CMK (cell line): ENCODE measurements at places on chromosomes 6 and 20.
A peak's percentile ranks its signal among the peaks of the same experiment; 100 is the strongest.

DNA sequence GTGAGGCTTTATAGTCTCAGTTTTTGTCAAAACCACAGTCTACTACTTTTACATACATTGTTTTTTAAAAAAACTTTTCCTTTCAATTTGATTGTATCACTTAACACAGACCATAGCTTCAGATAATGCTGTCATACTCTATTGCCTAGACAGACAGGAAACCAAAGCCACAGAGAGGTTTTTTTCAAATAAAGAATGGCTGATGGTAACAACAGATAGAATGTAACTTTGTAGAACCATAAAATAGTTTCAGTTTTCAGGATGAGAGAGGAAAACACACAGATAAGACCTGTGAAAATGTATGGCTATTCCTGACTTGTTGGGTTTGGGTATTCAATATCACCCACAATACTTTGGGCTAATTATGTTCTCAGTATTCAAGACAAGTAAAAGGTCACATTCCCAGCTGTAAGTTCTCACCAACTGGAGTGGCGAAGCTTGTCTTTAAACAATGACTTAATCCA, 94.0 kb downstream of the ADGRG6 start:
- DNase-seq = no peak

GRCh38 chr6:64489763-64490162, 854.2 kb downstream of the PHF3 start:
- DNase-seq = no peak

- DNase-seq = no peak
These were observed 8.3 kb downstream of the CCM2L start for GRCh38 chr20:32018269-32019155.

GRCh38 chr6:138289739-138290138, 71.4 kb upstream of the PBOV1 start:
- DNase-seq = no peak

DNA sequence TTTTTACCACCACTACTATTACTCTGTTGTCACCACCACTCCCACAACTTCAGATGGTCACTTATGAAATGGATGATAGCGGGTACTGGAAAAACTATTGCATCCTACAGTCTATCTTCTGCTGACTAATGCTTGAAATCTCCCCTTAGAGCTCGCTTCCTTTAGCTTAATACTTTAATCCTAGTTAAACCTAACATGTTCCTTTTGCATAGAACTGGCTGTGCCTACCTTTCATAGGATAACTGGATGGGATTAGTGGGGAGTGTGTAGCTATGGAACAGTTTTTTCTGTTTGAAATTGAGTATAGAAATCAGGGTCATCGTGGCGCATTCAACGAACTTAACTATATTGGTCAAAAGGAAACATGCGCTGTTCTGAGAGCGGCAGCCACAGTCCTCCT, 294.7 kb downstream of the FARS2 start:
- no peak for DNase-seq

GRCh38 chr6:130944486-130944885, 117.3 kb downstream of the SMLR1 start:
- no peak for DNase-seq

GRCh38 chr20:44435630-44436335, 39.9 kb upstream of the TTPAL start:
- no peak for DNase-seq

DNA sequence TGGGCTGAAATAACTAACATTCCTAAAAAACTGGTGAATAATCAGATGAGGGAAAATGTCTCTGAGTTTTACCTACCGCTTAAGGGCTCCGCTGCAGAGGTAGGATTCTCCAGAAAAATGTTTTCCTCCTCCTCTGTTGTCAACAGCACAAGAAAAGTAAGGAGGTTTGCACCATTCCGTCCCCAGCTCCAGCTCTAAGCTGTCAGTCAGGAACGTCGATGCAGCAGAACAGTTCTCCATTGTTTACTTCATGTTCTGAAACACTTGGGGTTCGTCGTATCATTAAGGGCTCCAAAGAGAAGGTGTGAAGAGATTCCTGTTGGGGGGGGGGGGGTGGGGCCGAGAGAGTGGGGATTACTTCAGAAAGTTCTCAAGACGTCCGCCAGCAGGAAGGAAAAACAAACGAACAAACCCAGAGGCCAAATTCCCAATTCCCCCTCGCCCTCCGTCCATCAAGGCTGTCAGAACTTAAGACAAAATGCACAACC, 734 bp downstream of the MMS22L start:
- no peak for DNase-seq

- DNase-seq = no peak
These were observed 128.4 kb upstream of the ESR1 start for GRCh38 chr6:151679081-151679480.

- DNase-seq = no peak
These were observed 93.8 kb downstream of the FOXA2 start for GRCh38 chr20:22490287-22491193.

DNA sequence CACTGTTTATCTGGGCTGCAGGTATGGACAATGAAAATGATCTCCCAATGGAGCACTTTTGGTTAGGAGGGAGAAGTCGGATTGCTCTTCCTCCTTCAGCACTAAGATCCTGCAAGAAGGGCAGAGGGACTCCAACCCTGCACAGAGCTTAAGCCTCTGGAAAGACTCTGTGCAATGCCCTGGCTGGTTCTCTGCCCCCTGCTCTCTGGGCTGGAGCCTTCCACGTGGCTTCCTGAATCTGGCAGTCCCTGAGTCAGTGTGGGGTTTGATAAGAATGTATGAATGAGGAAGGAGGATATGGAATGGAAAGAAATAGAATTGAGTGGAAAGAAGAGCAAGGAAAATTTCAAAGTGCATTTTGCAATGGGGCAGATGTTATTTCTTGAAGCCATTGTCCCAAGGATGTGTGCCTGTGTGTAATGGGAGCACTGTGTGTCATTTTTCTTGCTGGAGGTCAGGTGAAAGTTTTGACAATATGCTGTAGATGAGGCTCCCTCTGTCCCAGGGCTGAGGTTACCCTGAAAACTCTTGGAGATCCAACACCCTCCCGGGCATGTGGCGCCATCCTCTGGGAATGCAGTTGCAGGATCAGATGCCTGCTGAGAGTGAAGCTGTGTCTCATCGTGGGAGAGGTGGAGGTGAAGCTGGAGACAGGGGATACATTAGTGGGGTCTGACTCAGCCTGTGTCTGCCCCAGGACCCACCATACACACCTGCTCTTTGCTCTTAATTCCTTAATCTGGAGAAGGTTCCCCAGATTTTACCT, 16.3 kb upstream of the CST9L start:
- DNase-seq = no peak

DNA sequence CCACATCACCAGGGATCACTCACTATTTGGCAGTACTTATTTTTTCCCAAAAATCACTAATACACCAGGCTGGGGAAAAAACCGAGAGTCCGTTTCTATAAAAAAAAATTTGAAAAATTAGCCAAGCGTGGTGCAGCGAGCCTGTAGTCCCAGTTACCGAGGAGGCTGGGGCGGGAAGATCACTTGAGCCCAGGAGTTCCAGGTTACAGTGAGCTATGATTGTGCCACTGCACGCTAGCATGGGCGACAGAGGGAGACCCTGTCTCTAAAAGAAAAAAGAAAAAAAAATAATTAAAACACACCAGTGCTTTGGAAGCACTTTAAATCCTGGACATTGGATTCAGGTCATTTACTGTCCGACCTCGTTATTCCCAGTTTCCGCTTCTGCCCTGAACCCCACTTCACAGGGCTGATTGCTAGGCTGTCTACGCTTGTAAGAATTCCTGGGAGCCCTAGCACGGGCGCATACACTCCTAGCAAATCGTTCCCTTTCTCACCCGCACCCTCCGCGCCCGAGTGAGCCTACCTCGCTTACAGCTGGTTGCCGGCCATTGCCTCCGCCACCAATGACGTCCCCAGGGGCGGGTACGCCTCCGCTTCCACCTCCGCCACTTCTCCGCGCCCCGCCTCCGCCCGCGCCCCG, at the start of gene TPMT:
Gene TPMT, minus strand, starts transcription at position 571 of the 643 bp plus-strand sequence. CDS start 5,950 bp downstream, outside the sequence.
- DNase-seq = no peak

- DNase-seq = peak; percentile 5
These were observed 121.2 kb upstream of the LAMP5 start for GRCh38 chr20:9392892-9393857.

GRCh38 chr6:123965894-123966293, 162.2 kb downstream of the NKAIN2 start:
- no peak for DNase-seq

GRCh38 chr6:33481192-33481591, 26.8 kb downstream of the ZBTB9 start:
- no peak for DNase-seq

- no peak for DNase-seq
These were observed at the start of gene TRIM31 for GRCh38 chr6:30113003-30113759. Gene TRIM31, minus strand, starts transcription at chr6:30113090. Its CDS starts 285 bp downstream, at chr6:30112805.

GRCh38 chr6:105005451-105005850, 48.5 kb downstream of the LIN28B start:
- DNase-seq = no peak

DNA sequence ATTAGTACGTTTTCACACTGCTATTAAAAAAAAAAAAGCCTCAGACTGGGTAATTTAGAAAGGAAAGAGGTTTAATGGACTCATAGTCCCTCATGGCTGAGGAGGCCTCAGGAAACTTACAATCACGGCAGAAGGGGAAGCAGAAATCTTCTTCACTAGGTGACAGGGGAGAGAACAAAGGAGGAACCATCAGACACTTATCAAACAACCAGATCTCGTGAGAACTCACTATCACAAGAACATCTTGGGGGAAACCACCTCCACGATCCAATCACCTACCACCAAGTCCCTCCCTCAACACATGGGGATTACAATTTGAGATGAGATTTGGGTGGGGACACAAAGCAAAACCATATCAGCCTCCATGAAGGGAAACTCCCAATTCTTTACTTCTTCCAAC, 85.2 kb upstream of the MAFB start:
- DNase-seq = no peak

DNA sequence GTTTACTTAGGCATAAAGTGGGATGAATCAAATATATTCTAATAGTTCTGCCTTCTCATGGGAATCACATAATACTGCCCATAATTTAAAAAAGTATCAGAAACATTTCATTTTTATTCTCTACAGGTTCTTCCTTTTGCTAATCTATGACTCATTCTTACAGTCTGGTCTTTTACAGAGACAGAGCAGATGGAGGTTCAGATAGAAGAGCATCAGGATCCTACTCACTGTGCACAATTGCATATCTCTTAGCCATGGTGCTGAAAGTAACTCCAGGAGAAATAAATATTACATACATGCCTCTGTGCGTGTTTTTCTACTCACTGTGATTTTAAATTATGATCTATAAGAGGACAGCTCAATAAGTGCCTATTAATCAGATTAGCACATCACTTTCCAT, 16.3 kb upstream of the OR2B6 start:
- no peak for DNase-seq

GRCh38 chr6:80234401-80234800, 127.9 kb downstream of the BCKDHB start:
- DNase-seq = no peak

DNA sequence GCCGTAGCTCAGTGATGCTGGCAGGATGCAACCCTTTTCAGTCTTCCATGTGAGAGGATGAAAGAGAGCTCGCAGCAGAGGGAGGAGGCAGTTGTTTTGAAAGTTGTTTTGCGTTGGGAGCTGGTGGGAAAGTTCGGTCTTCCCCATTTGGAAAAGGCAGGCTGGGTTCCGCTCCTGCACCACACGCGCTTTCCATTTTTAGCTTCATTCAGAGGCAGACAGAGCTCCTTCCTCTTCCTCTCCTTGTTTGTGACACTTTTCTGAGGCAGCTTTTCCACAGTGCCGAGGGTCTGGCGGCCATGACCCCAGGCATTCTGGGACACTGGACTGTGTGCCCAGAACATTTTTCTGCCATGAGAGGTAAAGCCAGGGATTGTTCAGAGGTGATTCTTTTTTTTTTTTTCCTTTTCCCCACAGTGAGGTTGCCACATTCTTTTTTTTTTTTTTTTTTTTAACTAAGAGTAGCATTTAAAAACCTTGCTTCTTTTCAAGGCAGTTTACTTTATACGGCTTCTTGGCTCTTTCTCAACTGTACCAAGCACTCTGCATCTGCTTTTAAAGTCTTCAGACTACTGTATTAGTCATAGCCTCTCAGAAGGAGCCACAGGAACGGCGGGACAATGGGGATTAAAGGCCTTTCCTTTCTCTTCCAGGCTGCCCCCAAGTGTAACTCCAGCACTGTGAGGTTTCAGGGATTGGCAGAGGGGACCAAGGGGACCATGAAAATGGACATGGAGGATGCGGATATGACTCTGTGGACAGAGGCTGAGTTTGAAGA, 1.6 kb downstream of the PRDM1 start:
- DNase-seq = no peak

DNA sequence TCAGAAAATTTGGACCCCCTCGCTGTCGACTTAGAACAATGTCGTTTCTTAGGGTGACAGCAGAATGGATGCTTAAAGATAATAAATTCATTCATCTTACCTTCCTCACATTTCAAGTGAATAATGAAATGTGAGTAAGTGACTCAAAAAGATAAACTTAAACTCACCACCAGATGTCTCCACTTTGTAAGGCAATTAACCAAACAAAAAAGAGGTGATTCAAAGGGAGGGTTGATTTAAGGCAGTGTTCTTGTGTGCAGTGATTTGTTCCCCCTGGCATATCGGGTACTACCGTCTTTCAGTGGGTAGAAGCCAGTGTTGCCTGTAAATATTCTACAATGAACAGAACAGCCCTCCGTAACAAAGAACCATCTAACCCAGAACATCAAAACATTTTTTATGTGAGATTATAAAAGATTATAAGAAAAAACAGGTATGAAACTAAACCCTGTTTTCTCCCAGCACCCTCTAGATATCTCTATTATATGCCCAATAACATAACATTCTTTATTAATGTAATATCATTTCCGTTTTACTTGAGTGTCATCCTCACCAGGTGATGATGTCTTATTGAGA, 589.7 kb downstream of the CBLN4 start:
- no peak for DNase-seq
